ENCODE measurements at places on chromosomes 1 and 21.

- DNase-seq: no peak
Measured at GRCh38 chr1:157277913-157278312, 139.7 kb upstream of the ETV3 start.

- no peak for DNase-seq
Measured at GRCh38 chr1:74470936-74471335, 41.5 kb downstream of the LRRC53 start.

DNA sequence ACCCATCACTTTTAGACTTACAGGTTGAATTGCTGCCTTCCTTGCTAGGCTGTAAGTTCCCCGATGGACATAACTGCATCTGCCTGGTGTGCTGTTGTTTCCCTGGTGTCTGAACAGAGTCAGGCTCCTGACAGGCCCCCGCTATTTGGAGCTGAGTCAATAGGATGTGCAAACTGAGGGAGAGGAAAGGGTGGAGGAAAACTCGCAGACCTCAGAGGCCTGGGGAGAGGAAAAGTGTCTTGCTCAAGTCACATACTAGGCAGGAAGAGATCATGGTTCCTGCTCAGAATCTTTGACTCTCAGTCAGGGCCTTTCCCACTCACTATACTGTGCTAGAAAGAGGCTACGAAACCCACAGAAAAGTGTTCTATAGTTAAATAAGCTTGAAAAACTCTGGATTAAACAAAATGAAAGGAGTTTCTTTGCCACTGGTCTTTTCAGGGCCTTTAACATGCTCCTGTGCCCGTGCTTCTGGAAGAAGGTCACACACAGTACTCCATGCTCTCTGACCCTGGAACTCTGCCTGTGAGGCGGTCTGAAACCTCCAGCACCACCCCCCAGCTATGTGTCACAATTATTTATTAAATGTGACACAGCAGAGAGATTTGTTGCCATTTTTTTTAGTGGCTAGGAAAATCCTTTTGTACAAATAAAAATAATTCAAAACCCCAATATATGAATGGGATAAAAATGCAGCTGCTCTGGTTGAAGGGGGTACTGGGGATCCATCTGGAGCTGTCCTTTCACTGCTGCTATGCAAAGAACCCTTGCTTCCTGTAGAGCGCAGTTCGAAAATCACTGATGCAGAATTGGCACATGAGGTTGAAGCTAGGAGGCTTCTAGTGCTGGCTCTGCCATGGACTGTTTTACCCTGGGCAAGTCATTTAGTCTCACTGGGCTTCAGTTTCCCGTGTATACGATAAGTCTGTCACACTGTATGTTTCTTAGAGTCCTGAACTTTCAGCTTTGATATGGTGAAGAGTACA is 20.1 kb upstream of the CDCP2 start:
- DNase-seq: no peak

- DNase-seq: no peak
Measured at GRCh38 chr1:221672965-221673364, 68.9 kb downstream of the DUSP10 start.

DNA sequence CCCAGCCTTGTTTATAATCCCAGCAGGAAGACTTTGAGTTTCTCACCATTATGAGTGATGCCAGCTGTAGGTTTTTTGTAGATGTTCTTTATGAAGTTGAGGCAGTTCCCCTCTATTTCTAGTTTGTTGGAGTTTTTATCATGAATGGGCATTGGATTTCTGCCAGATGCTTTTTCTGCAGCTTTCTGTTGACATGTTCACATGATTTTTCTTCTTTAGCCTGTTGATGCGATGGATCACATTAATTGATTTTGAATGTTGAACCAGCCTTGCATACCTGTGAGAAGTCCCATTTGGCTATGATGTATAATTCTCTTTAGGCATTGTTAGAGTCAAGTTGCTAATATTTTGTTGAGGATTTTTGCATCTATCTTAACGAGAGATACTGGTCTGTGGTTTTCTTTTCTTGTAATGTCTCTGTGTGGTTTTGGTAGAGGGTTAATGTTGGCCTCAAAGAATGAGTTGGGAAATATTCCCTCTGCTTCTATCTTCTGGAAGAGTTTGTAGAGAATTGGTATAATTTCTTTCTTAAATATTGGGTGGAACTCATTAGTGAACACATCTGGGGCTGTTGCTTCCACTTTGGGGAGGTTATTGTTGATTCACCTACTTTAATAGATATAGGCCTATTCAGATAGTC is 33.2 kb downstream of the ZBTB40 start:
- no peak for DNase-seq

- DNase-seq: no peak
Measured at GRCh38 chr1:62057641-62058290, 136.9 kb upstream of the L1TD1 start.

- no peak for DNase-seq
Measured at GRCh38 chr1:30325085-30325935, 398.1 kb downstream of the MATN1 start.

- no peak for DNase-seq
Measured at GRCh38 chr1:47963568-47964358, 33.4 kb downstream of the TRABD2B start.

GRCh38 chr1:160800142-160800541 is 4.2 kb downstream of the LY9 start:
- DNase-seq: no peak

DNA sequence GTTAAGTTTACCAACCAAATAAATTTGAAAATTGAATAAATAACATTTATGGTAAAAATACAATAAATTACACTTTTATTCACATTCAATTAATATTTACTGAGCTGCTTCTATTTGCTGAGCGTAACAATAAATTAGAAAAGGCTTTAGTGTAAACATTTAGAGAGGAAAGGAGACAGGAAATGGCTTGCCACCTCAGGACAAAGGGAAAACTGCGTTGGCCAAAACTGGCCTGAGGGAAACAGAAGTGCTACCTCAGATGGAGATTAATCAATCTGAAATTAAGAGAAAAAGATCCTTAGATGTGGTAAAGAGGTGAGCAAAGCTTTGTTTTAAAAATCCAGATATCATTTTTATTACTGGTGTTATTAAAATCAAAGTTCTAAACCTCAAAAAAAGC is 128.0 kb downstream of the SLC44A5 start:
- DNase-seq: no peak

GRCh38 chr1:33015216-33015615 is 21.5 kb downstream of the AK2 start:
- DNase-seq: no peak

DNA sequence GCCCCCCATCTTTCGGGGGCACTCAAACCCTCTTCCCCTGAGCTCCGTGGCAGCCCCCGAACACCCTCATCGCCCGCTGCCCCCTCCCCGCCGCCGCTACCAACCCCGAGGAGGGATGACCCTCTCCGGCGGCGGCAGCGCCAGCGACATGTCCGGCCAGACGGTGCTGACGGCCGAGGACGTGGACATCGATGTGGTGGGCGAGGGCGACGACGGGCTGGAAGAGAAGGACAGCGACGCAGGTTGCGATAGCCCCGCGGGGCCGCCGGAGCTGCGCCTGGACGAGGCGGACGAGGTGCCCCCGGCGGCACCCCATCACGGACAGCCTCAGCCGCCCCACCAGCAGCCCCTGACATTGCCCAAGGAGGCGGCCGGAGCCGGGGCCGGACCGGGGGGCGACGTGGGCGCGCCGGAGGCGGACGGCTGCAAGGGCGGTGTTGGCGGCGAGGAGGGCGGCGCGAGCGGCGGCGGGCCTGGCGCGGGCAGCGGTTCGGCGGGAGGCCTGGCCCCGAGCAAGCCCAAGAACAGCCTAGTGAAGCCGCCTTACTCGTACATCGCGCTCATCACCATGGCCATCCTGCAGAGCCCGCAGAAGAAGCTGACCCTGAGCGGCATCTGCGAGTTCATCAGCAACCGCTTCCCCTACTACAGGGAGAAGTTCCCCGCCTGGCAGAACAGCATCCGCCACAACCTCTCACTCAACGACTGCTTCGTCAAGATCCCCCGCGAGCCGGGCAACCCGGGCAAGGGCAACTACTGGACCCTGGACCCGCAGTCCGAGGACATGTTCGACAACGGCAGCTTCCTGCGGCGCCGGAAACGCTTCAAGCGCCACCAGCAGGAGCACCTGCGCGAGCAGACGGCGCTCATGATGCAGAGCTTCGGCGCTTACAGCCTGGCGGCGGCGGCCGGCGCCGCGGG is 837 bp downstream of the FOXD3 start:
- DNase-seq: no peak

GRCh38 chr1:12184008-12184681 is 17.4 kb downstream of the TNFRSF1B start:
- no peak for DNase-seq

DNA sequence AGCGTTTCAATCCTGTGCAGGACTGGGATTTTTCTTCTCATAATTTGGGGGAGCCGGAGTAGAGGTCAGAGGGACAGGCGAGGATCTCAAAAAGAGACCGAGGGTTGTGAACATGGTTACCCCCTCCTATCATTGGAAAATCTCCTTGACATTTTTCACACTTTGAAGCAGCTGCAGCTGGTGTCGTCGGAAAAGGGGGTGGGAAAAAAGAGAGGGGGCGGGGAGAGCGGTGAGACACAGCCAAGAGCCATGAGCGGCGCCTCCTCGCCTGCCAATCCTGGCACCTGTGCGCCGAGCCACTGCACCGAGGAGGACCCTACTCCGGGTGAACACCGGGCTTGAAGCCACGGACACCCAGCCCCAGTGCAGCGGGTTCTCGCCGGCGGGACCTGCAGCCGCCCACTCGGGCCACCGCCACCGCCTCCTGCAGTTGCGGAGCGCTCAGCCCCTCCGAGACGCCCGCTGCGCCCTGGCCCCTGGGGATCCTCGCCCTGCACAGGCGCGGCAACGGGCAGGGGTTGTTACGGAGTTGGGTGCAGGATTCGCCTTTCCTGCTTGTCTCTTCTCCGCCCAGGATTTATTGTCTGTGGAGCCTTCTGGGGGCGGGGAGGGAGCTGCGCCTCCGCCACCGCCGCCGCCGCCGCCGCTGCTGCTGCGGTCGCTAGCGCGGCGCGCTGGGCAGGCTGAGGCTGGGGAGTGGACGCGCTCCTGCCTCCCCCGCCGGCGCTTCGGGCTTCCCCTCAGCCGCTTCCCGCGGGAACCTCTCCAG is at the start of gene LRRC7:
Gene LRRC7 (plus strand): TSS at position 271 of the 769 bp plus-strand sequence. CDS start 718 bp downstream, outside the sequence.
- DNase-seq: no peak

GRCh38 chr1:215731699-215732098 is 164.6 kb downstream of the KCTD3 start:
- no peak for DNase-seq

DNA sequence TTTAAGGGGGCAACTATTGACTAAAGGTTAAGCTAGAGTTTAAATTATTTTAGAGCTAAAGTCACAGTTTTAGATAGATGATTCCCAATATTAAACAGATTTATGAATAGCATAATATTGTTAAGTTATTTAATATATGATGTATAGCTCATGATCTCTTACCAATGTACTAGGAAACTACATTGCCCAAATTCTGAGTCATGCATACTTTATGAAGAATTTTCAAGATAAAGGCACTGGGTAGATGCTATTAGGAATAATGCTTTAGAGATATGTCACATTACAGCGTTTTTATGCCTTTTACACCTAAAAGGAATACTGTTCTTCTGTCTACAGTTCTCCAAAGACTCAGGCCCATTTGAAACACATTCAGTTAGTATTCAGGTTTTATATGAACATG is 215.1 kb downstream of the NCAM2 start:
- no peak for DNase-seq

GRCh38 chr1:232515706-232516105 is 114.2 kb downstream of the SIPA1L2 start:
- no peak for DNase-seq

GRCh38 chr1:184191181-184191621 is 139.7 kb downstream of the TSEN15 start:
- DNase-seq: no peak

DNA sequence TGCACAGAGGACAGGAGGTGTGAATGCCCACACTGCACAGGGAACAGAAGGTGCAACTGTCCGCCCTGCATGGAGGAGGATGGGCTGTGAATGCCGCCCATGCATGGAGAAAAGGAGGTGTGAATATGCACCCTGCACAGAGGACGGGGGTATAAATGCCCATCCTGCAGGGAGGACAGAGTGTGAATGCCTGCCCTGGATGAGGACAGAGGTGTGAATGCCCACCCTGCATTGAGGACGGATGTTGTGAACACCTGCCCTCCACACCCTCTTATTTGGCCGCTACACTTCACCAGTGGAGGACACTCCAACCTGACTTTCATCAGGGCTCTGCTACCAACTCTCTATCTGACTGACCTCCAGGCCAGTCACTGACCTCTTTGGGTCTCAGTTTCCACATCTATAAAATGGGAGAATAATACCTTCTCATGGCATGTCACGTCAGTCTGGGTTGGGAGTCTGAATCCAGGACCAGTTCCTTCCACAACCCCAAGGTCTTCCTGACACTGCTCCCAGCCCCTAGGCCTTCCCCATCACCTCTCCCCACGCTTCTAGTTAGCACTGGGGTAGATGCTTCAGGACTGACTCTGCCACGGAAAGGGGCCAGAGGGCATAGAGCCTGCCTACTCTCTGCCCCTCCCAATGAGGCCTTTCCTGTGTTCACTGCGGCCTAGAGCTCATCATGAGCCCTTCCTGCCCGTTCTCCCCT is 28.4 kb downstream of the ZBTB17 start:
- no peak for DNase-seq

- no peak for DNase-seq
Measured at GRCh38 chr21:29979043-29979442, 39.2 kb upstream of the GRIK1 start.

DNA sequence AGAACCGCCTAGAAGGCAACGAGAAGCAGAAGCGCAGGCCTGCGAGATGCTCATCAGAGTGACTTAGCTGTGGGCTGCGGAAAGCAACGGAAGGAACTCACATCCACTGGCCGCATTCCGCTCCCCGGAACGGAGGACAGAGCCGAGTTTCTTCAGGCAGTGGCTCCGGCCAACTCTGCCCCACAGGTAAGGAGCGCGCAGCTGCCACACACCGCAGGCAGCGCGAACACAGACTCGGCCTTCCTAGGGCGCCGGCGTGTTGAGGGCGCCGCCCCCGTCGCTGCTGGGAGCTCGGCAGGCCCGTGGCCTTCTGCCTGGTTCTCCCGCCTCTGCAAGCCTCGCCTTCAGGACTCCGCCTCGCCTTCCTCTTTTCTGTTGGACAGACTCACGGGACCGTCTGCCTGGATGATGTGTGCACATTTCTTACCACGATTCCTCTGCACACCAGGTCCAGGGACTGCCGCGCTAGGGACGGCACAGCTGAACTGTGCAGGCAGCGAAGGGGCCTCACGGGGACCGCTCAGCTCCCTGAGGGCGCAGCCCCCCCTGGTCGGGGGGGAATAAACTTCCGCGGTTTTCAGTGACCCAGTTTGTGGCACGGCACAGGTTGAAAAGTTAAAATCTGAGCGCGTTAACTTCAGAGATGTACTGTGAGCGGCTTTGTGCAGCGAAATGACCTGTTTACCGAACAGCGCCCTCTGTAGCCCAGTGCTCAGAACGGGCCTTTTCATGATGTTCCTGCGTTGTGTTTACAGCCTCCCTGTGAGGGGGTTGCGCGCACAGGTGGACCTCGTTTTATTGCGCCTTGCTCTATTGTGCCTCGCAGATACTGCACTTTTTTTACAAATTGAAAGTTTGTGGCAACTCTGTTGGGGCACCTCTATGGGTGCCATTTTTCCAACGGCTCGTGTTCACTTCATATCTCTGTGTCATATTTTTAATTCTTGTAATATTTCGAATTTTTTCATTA is 15.8 kb downstream of the TCP10L start:
- DNase-seq: peak; percentile 69

DNA sequence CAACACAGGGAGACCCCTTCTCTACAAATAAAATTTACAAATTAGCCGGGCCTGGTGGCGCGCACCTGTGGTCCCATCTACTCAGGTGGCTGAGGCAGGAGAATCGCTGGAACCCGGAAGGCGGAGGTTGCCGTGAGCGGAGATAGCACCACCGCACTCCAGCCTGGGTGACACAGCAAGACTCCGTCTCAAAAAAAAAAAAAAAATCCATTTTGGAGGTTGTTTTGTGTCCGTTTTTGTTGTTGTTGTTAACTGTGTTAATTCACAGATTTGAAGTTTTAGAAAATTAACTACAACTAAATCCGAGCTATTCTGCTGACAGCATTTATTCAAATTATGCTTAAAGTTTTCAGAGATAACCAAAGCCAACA is 618 bp downstream of the CLCC1 start:
- peak; percentile 5 for DNase-seq
